ENCODE measurements at places on chromosomes 1 and 21.

DNA sequence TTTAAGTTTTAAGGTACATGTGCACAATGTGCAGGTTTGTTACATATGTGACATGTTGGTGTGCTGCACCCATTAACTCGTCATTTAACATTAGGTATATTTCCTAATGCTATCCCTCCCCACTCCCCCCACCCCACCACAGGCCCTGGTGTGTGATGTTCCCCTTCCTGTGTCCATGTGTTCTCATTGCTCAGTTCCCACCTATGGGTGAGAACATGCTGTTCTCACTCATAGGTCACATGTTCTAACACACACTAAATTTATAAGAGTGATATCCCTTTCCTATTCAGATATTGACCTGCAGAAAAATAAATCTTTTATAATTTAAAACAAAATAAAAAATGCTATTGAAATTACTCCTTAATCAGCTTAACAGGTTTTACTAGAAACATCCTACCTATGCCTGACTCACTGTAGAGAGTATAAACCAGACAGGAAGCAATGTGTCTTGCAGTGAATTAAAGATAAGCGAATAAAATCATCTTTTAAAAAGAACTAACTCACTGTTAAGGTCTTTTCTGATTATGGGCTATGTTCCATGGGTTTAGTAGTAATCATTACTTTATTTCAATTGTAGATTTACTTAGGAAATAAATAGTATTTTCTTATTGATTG, 82.0 kb upstream of the DPH5 start:
- no peak for DNase-seq

GRCh38 chr1:10630661-10631120, 155.9 kb downstream of the PEX14 start:
- DNase-seq, result no peak

DNA sequence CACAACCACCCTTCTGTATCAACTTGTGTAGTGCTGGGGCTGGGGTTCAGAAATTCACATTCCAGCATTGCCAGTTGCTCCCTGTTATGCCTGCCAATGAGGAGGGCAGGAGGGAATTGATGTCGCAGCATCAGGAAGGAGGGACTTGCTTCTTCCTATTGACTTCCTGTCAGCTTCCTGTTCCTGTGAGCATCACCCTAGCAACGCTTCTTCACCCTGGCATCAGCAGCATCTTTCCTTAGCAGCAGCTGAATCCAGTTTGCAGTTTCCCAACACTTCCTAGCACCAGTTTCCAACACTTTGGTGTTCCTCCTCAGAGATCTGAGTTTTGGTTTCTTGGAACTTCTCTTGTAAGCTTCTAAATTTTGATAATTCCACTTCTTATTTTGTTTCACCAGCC, 8.9 kb upstream of the TRIM62 start:
- no peak for DNase-seq

GRCh38 chr1:79599257-79599656, 592.7 kb upstream of the ADGRL4 start:
- no peak for DNase-seq

DNA sequence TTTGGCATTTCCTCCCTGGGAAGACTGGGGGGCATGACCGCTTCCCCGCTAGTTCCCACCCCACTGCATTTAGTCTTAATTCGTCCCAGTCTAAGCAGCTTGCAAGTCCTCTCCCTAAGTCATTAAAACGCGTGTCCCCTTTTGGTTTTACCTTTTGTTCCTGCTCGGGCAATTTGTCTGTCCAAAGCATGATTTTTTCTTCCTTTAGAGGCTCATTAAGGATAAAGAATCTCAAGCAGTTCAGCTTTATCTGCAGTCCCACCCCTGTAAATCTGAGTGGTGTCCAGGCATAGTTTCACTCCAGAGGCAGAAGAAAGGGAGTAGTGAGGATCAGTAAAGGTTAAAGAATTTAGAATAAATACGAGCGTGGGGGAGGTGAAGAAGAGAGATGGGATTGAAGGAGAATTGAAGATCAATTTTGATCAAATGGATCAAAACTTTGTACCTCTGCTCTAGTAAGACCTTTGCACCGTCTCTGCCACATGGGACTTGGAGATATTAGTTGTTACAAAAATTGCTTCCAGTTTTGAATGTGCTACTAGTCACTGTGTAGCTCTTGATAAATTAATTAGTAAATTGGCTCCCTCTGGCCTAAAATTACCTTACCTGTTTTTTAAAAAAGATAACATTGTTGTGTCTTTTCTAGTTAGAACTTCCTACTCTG, 989 bp upstream of the ETV3 start:
- DNase-seq, result no peak

- no peak for DNase-seq
Measured at GRCh38 chr1:21366288-21366687, 73.6 kb upstream of the NBPF3 start.

GRCh38 chr21:23951251-23951650, 1656.0 kb downstream of the MRPL39 start:
- no peak for DNase-seq

DNA sequence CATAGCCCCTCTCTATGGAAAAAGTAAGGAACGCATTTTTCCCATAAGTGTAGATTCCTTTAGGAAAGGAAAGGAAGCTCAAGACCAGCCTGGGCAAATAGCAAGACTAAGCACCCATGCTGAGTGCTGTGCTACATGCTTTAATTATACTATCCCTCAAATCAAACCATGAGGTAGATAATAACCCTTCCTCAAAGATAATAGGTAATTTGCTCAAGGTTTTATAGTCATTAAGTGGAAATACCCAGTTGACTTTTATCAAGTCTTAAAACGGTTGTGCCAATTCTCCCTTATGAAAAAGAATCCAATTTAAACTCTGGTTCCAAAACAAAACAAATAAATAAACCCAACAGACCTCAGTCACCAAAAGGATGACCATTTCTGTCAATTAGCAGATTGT, 3.4 kb downstream of the KIAA0319L start:
- no peak for DNase-seq

DNA sequence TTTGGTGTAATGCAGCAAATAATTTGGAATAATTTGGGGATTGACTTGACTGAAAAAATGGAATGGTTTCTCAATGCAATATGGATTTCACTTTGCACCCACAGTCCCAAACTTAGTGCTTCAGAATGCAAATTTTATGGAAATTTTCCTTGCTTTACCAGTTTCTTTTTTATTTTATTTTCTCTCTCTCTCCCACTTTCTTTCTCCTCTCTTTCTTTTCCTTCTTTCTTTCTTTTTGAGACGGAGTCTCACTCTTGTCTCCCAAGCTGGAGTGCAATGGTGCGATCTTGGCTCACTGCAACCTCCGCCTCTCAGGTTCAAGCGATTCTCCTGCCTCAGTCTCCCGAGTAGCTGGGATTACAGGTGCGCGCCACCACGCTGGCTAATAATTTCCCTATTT, 110.3 kb downstream of the KCNN3 start:
- DNase-seq, result no peak

GRCh38 chr1:46532498-46533178, 18.8 kb downstream of the KNCN start:
- DNase-seq, result no peak

DNA sequence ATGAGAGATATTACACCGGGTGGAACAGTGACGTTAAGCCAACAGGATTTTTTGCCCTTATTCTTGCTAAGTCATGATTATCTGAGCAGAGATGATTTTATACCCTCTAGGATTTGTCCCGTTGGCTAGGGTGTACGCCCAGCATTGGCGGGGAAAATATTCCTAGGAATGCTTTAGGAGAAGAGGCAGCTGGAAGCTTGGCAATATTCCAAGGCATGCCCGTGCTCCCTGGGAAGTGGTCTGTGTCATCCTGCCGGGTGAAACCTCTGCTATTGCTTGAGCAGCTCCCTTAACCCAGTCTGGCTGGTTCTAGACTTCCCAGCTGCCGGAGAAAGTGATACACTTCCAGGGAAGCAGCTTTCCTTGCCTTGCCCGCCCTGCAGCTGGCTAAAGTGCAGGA, 16.2 kb downstream of the CHRNB2 start:
- DNase-seq, result no peak
